ENCODE measurements at places on chromosomes 5 and 9.

GRCh38 chr9:135584934-135585333 lies 23.4 kb downstream of the PAEP start:
- no peak for DNase-seq

DNA sequence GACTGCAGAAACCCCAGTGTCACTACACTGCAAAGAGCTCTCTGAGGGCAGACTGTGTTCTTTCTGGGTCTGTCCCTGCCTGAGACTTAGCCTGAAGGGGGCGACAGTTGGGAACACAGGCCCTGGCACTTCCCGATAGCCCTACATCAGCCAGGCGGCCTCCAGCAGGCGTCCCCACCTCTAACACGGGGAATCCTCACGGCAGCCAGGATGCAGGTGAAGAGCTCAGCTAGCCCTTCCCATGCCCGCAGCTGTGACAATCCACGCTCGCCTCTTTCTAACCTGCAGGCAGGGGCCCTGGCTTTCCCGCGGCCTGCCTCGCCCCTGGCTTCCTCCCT lies 5.9 kb downstream of the MED22 start:
- no peak for DNase-seq

DNA sequence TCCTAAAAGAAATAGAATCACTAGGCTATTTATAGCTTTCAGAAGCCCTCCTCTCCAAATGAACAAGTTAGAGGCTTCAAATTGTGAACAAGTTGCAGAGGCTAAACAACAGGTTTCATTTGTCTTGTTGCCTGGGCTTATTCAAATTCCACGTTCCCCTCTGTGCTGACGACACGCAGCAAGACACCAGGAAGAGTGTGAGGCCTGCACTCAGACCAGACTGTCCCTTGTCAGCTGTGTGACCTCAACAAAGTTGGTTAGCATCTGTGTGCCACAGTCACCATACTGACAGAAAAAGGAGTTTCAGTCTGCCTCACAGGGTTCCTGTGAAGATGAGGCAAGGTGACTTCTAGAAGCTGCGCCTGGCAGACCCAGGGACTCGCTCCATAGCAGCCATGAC lies 22.1 kb upstream of the GABBR2 start:
- DNase-seq, result no peak

DNA sequence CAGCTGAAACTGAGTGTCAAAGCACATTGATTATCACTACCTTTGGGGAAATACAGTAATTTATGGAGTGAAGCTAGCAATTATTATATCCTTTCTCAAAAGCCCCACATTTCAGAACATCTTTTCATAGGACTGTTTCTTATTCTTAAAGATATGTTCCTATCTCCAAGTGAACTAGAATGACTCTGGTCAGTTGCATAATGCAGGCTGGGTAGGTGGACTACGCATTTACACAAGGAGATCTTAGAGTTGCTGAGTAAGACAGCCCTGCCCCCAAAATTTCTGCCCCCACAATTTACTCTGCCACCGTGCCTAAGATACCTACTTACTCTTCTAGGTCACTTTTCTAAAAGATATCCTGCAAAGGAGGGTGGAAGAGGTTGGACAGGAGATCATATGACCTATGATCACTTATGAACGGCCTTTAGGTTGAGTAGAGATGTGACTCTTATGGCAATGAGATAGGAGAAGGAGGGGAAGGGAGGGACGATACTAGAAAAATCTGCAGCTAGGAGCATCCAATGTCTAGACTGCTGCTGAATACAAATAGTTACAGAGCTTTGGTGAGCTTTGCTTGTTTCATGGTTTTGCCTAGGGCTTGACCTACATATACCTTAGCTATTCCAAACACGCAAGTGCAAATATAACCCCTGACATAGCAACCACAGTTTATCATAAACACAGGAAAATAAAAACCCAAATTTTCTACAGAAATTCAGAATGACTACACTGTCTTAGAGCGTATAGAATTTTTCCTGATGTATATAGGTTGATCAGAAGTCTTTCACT lies 121.7 kb downstream of the GLIS3 start:
- DNase-seq, result no peak

DNA sequence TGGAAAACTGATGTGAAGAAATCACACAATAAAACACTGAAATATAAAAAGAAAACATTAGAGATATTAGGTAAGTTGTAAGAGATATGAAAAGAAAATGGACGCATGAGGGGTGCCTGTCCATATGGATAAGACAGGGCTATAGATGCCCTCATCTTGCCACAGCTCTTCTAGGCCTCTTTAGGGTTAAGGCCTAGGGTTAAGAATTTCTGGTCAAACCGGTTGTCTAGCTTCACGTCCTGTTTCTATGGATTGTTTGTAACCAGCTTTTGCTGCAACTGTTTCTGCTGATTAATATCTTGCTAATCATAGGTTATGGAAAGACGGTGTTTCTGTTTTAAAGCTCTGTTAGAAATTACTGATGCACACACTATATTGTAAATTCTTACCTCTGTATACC lies 389.9 kb upstream of the CTNND2 start:
- DNase-seq, result no peak

GRCh38 chr5:78731884-78732283 lies 83.3 kb upstream of the LHFPL2 start:
- no peak for DNase-seq

DNA sequence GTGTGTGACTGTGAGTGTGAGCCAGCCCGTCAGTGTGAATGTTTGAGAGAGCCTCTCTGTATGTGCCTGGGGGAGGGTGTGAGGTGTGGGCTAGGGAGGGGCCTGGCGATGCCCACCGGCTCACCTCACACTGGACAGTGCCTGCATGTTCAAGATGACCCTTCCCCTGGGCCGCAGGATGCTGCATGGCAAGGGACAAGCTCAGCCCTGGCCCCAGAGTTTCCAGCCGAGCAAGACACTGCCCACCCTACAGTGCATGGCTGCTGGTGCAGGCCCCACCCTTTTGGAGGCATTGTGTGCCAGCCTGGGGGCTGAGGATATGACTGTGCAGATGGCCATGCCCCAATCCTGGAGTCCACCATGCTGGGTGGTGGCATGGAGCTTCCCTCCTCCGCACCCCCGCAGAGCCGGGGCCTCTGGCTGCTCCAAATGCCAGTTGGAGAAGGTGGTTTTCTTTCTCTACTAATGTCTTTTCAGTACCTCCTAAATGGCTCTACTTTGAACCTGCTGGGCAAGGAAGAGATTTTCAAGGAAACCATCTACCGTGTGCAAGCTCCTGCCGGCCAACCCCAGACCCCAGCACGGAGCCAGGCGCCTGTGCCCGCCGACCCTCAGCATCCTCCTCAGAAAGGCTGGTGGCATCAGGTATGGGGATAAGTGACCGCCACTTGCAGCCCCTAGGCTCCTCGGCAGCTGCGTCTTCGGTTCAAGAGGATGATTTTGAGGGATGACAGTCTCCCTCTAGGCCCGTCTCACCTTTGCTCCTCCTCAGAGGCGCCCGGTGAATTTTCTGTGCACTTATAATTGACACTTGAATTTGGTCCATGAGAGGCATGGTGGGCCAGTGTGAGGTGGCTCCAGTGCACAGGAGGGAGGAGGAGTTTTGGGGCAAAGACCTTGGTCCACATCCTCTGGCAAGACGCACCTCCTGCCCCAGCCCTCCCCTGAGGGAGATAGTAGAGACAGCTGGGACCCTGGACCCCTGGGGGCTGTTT lies 27.7 kb downstream of the FGD3 start:
- no peak for DNase-seq

DNA sequence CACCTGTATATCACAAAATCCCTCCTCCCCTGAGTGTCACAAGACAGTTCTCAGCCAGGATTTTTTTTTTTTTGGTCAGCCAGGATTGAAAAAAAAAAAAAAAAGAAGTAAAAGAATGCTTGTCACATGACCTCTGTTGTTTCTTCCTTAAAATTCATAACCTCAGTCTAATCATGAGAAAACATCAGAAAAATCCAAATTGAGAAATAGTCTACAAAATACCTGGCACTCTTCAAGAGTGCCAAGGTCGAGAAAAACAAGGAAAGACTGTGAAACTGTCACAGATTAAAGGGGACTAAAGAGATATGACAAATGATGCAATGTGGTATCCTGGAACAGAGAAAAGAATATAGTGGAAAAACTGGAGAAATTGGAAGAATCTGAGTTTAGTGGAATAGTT lies 58.5 kb upstream of the SUB1 start:
- DNase-seq, result no peak

DNA sequence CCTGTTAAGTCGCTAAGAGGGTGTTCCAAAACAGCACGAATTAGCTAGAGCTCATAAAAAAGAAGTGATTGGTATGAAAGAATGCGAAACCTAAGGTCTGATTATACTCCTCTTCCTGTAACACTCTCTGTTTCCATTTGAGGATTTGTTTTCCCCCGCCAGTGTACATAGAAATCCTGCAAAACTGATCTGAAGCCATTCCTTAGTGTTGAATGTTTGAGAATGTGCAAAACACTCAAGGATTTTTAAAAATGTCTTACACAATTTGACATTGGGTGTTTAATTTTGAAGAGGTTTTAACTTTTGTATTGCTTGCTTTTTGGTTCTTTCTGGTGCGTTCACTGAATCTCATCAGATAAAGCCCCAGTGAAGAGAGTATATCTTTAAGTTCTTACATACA lies 105.3 kb downstream of the KCNN2 start:
- DNase-seq, result no peak

DNA sequence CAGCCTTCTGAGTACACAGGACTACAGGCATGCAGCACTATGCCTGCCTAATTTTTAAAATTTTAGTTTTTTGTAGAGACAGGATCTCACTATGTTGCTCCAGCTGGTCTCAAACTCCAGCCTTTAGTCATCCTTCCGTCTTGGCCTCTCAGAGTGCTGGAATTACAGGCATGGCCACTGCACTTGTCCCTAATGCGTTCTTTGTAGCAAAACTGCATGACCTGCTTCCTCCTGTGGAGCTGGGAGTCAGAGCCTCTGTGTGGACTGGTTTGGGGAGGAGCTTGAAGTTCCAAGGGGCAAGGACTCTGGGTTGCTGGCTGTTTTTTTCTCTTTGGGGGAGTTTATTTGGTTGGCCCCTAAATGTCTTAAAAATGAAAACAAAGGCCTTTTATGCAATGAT lies 22.7 kb upstream of the ANKRD34B start:
- DNase-seq, result no peak

DNA sequence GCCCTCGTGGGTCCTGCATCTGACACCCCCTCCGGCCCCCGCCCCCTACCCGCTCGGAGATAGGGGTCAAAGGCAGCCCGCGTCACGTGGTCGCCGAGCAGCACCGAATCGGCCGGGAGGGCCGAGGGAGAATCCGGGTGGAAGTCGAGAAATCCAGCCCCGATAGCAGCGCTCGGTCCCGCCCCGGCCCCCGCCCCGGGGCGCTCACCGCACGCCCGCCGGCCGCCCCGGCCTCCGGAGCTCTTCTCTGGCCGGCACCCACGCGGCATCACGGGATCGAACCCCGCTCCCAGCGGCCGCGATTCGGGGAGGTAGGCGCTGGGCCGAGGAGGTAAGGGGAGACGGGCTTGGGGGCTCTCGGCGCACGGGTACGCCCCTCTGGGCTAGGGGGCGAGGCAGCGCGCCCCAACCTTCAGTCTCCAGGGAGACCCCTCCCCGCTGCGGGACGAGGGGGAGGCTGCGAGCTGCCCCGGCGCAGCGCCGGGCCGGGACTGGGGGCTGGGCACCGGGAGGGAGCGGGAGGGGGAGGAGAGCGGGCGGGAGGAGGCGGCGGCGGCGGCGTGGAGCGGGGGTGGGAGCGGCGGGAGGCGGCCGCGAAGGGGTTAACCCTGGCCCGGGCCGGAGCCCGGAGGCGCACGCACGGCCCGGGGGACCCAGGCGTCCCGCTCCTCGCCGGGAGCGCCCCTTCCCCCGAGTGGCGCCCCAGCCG lies 22.1 kb upstream of the NDST1 start:
- peak; percentile 70 for DNase-seq

- no peak for DNase-seq
Observed at GRCh38 chr5:55445791-55446190, 89.0 kb downstream of the PLPP1 start.

GRCh38 chr5:116671211-116671736 lies 96.7 kb upstream of the SEMA6A start:
- DNase-seq, result no peak

- DNase-seq, result no peak
Observed at GRCh38 chr9:89640361-89640760, 35.5 kb downstream of the GADD45G start.

DNA sequence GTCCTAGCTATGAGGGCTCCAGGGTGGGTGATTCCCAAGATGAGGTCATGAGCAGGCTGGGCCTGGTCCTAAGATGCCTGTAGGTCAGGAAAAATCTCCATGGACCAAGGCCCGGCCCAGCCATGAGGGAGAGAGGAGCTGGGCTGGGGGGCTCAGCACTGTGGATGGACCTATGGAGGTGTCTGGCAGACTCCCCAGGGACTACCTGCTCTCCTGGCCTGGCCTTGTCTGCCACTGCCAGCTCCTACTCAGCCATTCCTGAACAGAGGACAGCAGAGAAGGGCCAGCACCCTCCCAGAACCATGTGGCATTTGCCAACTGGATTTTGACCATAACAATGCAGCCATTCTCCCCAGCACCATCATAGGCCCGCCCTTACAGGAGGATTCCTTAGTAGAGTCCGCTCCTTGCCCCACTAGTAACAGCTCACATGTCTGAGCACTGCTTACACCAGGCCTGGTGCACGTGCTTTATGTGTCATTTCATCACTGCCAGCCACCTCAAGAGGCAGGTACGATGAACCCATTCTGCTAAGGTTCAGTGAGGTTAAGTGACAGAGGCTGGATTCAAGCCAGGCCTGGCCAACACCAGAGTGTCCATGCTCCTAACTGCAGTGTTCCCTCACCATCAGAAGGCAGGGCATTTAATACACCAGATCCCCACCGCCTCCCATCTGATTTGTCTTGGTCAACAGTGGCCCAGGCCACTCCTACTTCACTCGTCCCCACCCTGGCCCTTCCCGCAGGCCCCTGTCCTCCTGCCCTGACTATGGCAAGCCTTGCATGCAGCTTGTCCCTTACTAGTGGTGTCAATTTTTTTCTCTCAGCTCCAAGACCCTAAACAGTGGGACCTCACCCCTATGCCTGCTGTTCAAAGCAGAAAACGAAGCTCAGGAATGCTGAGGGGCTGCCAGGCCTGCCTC lies 669 bp downstream of the IL13 start:
- DNase-seq, result no peak

- no peak for DNase-seq
Observed at GRCh38 chr9:71647094-71647591, 121.2 kb downstream of the CEMIP2 start.

GRCh38 chr5:173329491-173330337 lies 1.5 kb upstream of the STC2 start:
- DNase-seq, result no peak

- no peak for DNase-seq
Observed at GRCh38 chr5:39015743-39016586, 58.2 kb downstream of the RICTOR start.

DNA sequence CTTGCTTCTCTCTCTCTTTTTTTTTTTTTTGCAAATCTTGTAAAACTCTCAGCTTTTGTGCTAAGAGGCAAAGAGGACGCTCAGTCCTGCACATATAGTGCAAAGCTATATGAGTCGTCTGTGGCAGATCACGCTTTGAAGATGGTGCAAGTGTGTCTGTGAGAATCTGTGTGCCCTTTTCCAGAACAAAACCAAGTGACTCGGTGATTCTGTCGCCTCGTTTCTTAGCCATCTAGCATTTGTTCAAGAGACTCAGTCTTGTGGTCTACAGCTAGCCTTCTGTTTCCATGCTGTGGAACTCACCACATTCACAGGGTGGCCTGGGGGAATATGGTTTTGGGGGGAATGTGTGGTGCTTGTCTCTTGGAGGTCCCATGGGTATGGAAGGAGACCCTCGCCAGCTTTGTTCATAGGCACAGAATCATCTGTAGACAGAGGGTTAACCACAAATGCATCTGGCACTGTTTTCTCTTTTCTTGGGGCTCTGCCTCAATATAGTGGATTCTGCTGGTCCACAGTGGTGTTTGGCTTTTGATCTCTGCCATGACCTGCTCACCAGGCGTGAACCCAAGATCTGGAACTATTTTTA lies 82.1 kb downstream of the C9orf152 start:
- DNase-seq, result no peak

- DNase-seq, result no peak
Observed at GRCh38 chr9:113152699-113153098, 1.9 kb downstream of the SLC31A2 start.

Data from D721Med (cell line).